ENCODE measurements at places on chromosomes 2 and 18. TPM values are rescaled to one million over a fixed set of nuclear protein-coding genes. Genes with fewer than 3 reads are reported as not detected.

Gene PLGLB2
- total RNA-seq: not detected

Gene MARS2
- total RNA-seq: 3.7 TPM

Gene TTC31
- total RNA-seq: 31.2 TPM

Gene SATB2
- 1.2 TPM for total RNA-seq

Gene RAB6C
- not detected for total RNA-seq

Gene CSRNP3
- 3.9 TPM for total RNA-seq

Gene RAD51AP2
- total RNA-seq: not detected

Gene SERPINB11
- total RNA-seq: not detected

Gene STON1
- 19.7 TPM for total RNA-seq

Gene ATAD2B
- total RNA-seq: 2.8 TPM

Gene POTEI
- total RNA-seq: not detected

Gene PPM1G
- total RNA-seq: 100 TPM

Gene CIB4
- total RNA-seq: not detected

Gene IL1B
- 0.18 TPM for total RNA-seq

Gene KCNJ13
- total RNA-seq: not detected
